ENCODE measurements at places on chromosomes 11 and 22. TPM values are rescaled to one million over a fixed set of nuclear protein-coding genes. Genes with fewer than 3 reads are reported as not detected.

The TUBA8 gene
- total RNA-seq, result 0.84 TPM

GRCh38 chr22:19098157-19098556 lies 24.1 kb downstream of the DGCR2 start:
- no peaks in the 10 kb centered on the region for H3K4me1 ChIP-seq
- no peak overlapping the region for H3K27ac ChIP-seq
- H3K4me3 ChIP-seq, result no peak overlapping the region
- no peaks in the 10 kb centered on the region for H3K36me3 ChIP-seq
- H3K27me3 ChIP-seq, result no peaks in the 10 kb centered on the region

DNA sequence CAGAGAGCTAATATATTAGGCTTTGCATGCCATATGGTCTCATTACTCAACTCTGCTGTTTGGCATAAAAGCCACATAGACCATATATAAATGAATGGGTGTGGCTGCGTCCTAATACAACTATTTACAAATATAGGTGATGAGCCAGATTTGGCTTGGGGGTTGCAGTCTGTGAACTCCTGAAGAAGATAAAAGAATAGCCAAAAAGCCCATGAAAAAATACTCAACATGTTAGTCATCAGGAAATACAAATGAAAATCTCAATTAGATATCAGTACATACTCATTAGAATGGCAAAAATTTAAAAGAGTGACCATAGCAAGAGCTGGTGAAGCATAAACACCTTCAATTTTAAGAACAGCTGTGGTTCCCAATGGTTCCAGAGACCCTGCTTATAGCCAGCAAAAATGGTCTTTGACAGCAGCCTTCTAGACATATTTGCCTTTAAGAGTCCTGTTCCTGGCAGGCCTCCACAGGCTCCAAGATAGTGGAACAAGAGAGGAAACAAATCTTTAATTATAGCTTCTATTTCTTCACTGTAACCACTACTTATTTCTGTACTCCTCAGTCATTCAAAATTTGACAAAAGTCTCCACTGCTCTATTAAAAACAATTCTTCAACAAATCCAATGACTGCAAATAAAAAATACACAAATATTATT lies 16.1 kb downstream of the C2CD3 start:
- H3K36me3 ChIP-seq, result no peaks in the 10 kb centered on the region
- no peaks in the 10 kb centered on the region for H3K4me1 ChIP-seq
- DNase-seq, result no peak
- no peaks in the 10 kb centered on the region for H3K27me3 ChIP-seq
- no peak overlapping the region for H3K4me3 ChIP-seq
- no peak overlapping the region for H3K27ac ChIP-seq

The SDHAF2 gene
- 32.2 TPM for total RNA-seq

Measured in liver (tissue), 10 donors.